ENCODE measurements at places on chromosomes 6 and 20.

DNA sequence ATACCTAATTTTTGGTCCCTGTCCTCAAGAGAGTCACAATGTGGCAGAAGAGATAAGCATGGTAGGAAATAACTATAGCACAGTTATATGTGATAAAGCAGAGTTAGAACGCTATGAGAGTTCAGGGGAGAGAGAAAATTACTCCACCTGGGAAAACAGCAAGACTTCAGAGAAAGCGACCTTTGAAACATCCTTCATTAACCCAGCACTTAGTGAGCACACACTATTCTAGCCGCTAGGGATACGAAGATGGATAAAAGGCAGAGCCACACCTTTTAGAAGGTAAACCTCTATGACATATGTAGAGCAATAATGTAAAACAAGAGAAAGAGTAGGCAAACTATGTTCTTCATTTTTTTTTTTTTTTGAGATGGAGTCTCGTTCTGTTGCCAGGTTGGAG is 264.3 kb downstream of the PTPRK start:
- DNase-seq: no peak

DNA sequence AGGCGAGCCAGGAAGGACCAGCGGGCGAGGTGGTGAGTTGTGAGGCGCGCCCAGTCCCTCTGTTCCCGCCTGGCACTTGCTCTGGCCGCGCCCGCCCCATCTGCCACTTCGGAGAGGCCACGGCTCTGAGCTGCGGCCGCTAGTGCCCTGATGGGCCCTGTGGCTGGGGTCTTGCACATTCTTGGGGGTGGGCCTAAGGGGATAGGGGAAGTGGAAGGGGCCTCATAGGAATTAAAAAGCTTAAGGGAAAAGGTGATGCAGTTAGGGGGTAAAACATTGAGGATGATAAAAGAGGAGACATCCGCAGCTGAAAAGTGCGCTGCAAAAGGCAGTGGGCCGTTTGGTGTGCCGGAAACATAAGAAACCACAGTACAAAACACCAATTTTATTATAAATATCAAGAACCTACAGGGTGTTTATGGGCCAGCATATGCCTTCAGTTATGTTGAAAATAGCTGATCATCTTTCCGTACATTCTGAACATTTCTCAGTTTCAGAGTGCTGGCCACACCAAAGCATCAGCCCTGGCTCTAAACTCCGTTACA is 1.1 kb upstream of the PSMB8 start:
- no peak for DNase-seq

DNA sequence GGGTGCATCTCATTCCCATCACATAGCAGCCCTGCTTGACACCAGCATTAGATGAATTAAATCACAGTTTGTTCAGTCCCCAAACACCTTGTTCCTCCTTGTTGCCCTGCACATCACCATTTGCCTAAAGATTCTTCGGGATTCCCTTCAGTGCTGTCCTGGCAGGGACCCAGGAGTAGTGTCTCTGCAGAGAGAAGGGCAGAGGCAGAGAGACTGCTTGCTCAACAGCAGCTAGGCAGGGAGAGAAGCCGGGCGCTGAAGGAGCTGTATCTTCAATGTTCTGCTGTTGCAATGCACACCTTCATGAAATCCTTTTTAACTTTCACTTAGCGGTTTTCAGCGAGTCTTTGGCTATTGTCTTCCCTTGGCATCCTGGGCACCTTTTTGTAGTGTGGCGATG is 362.9 kb downstream of the FARS2 start:
- no peak for DNase-seq

DNA sequence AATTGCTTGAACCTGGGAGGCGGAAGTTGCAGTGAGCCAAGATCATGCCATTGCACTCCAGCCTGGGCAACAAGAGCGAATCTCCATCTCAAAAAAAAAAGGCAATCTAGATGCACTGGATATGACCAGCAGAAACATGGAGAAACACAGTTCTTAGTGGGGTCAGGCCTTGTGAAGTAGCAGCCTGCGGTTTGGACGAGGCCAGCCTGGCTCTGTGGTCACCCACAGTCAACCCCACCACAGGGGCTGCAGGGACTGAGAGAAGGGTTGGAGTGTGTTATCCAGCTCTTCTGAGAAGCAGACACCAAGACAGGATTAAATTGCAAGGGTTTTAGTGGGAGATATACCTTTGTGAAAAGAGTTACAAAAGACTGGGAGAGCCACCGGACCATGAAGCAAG is 194.3 kb upstream of the PROKR2 start:
- no peak for DNase-seq

- DNase-seq: no peak
Measured at GRCh38 chr6:22928775-22929174, 359.4 kb downstream of the HDGFL1 start.

DNA sequence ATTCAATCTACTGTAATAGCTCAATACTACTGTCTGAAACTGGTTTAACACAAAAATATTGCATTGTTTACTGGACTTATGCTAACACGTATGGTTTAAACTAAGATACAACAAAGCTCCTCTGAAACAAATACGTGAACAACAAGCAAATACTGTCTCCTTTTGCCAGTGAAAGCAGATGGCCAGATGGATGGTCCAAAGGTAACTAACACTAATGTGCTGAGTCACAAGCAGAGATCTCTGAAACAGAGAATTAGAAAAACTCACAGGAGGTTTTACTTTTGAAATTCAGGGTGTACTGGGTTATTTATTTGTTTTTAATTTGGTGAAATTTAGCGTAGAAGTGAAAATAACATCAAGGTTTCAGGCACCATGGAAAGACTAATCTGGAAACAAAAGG is 124.3 kb upstream of the SOX4 start:
- no peak for DNase-seq

- no peak for DNase-seq
Measured at GRCh38 chr6:37821446-37821845, 1.9 kb downstream of the ZFAND3 start.

DNA sequence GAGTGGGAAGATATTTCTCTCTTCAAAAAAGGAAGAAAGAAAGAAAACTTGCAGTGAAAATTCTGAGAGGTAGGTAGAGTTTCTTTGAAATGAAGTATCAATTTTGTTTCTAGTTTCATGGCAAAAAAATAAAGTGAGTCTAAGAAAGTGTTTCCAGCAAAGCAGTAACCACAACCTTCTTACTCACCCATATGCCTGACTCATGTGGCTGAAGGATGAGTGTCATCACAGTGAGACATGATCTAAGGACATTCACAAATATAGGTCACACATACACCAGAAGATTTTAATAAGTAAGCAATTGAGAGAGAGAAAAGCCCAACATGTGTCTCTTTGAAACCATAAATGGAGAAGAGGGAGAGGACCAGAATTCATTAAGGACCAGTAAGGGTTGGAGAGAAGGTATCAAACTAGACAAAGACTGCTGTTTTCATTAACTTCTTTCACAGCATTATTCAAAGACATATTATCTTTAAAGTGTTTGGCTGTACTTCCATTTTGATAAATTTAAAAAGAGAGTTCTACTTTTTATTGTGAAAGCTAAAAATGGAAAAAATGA is 169.5 kb downstream of the FRK start:
- peak; percentile 32 for DNase-seq

GRCh38 chr6:134740027-134740373 is 209.9 kb downstream of the ALDH8A1 start:
- DNase-seq: no peak

- peak; percentile 52 for DNase-seq
Measured at GRCh38 chr20:884983-885952, 30.9 kb downstream of the ANGPT4 start.

GRCh38 chr20:34915131-34915530 is 38.7 kb downstream of the ACSS2 start:
- DNase-seq: no peak

- DNase-seq: no peak
Measured at GRCh38 chr20:31559704-31560093, 45.4 kb upstream of the ID1 start.

GRCh38 chr6:39416728-39417127 is 94.2 kb upstream of the KCNK16 start:
- peak; percentile 90 for DNase-seq

- DNase-seq: no peak
Measured at GRCh38 chr6:151512481-151512880, 18.7 kb downstream of the CCDC170 start.

- DNase-seq: peak; percentile 38
Measured at GRCh38 chr6:126553854-126554253, 213.9 kb downstream of the CENPW start.

GRCh38 chr20:21947406-21947805 is 241.9 kb downstream of the PAX1 start:
- DNase-seq: no peak

DNA sequence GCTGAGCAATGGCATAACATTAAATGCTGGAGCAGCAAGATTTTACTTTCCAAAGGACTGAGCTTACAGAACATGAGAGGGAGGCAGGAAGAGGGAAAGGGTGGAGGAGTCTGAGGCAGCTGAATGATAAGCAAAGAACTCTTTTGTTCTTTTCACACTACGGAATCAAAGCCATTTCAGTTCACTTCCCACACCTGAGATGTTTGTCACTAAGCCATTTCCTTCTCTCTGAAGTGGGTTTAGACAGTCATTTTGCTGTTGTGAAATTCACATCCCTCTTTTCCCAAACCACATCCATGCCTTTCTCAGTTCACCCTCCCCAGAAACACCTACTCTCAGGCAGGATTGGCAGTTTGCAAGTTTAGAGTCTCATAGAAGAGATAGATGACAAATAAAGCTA is 267.9 kb downstream of the ADGRG6 start:
- peak; percentile 7 for DNase-seq

DNA sequence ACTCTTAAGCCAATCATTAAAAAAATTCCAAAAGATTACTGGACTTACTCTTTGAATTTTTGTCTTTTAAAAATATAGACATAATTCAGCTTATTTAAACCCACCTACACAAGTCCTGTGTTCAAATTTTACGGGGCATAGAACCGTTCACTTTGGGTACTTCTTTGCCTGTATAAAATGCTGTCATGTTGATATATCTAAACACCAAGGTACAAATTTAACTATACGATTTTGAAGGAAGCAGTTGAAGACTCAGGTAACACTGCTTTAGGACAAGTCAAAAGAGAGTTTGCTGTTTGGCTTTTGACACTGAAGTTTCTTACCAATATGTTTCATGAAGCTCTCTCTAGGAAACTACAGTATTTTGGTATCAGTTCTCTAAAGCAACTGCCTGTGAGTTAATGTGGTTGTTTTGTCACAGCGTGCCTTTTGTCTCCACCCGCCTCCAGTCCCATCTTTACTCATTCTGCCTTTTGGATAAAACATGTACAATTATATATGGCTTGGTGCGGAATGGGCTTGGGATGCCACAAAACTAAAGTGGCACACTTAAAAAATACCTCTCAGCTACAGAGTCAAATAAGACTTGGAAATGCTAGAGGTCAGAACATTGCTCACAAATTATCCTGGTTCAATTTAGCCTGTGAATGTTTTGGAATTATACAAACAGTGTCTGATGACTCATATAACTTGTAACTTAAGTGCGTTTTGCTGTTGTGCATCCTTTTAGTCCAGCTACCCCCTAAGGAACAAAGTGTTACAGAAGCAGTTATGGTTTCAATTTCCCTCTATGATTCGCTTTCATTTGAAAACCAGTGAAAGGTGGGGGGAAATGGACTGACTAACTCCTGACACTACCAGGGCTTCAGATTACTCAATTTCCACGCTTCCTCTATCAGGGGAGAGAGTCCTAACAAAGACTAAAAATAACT is 38.7 kb downstream of the RGS17 start:
- DNase-seq: peak; percentile 48

DNA sequence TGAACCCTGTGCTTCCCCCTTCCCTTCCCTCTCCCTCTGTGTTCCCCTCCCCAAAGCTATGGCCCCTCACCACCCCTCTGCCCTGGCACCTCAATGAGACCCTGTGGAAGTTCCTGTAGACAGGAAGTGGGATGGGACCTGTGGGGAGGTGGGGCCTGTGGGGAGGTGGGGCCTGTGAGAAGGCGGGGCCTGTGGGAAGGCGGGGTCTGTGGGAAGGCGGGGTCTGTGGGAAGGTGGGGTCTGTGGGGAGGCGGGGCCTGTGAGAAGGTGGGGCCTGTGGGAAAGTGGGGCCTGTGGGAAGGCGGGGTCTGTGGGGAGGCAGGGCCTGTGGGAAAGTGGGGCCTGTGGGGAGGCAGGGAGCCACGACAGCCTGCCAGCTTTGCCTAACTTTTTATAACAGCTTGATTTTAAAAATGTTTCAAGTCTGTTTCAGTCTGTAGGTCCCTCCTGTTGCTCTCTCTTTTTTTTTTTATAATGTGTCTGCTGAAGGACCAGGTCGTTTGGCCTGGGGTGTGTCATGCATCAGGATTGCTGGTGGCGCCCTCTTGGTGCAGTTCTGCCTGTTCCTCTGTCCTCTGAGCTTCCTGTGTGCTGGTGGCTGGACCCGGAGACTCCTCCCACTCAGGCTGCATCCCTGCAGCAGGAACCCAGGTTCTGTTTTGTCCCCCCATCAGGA is 70.5 kb upstream of the SLCO4A1 start:
- no peak for DNase-seq

DNA sequence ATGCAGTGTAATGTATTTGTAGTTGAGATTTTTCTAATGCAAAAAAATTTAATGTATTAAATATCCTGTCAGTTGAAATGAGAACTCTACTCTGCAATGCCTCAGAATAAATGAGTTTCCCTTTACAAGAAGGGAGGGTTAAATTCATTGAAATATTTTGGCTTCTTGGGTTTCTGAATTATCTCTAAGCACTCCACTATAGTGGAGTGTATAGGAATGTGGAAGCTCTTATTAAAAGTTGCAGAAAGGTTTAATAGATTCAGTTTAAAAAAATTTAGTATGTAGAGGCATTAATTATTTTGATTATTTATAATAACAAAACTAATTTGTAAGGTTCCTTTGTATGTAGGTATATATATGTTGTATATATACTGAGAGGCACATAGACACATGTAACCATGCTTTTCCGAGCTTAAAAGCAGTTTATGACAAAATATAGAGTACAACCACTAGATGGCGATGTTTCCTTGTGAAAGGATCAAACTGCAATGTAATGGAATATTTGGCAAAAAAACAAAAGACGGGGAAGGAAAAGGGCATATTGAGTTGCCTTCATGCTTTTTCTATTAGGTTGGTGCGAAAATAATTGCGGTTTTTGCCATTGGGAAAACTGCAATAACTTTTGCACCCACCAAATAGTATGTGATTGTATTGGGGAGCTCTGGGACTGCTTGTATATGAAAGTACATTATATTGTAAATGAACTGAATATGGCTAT is 144.2 kb downstream of the MYO6 start:
- peak; percentile 66 for DNase-seq

- peak; percentile 76 for DNase-seq
Measured at GRCh38 chr6:134111062-134111677, 58.7 kb upstream of the SLC2A12 start.

- DNase-seq: no peak
Measured at GRCh38 chr6:15739867-15740266, 77.0 kb upstream of the DTNBP1 start.

DNA sequence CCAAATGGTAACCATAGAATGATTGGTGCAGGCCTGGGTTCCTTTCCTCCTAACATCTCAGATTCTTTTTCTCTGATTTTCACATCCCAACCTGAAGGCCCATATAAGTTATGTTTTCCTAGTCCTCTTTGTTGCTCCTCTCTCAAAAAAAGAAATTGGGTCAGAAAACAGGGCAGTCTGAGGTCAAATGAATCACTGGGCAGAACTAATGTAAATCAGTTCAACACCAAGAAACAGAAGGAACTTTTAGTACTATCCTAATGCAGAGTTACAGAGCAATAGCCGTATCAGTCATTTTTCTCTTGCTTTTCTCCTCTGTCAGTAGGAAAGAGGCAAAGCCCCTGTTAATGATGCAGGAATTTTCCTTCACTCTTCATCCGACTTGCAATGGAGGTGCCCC is 11.0 kb upstream of the TPD52L1 start:
- peak; percentile 28 for DNase-seq
